ENCODE measurements at places on chromosomes 6 and 20.

DNA sequence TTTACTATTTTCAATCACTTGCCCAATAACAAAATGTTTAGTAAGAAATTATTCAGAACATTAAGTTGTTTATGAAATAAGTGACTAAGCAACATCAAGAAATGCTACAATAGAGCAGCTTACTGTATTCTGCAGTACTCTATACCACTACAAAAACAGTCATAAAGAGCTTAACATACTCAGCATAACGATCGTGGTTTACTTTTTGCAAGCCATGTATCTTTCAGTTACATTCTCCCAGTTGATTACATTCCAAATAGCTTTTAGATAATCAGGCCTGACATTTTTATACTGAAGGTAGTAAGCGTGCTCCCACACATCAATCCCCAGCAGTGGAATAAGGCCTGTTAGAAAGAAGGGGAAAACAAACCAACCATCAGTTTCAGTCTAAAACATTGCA, 10.7 kb downstream of the SOD2 start:
- no peak for DNase-seq

DNA sequence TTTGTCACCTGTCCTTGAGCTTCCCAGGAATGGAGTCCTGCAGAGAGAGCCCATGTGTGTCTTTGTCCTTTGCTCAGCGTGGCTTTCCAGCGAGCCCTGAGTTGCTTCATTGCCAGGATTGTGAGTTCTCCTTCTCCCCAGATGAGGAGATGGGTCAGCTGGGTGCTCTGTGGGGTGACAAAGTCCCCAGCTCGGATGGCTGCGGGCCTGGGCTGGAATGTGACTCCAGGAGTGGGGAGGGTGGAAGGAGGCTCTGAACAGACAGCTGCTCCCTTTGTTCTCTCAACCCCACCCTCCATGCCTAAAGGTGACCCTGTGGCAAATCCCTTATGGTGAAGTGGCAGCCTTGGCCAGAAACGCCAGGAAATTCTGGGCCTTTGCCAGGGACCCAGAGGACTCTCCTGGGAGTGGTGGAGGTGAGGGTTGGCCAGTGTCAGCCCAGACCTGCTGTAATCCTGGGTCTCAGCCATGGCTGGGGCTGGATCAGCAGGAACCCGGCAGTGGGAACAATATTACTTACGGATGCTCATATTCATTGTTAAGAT, 44.4 kb upstream of the CST5 start:
- no peak for DNase-seq

DNA sequence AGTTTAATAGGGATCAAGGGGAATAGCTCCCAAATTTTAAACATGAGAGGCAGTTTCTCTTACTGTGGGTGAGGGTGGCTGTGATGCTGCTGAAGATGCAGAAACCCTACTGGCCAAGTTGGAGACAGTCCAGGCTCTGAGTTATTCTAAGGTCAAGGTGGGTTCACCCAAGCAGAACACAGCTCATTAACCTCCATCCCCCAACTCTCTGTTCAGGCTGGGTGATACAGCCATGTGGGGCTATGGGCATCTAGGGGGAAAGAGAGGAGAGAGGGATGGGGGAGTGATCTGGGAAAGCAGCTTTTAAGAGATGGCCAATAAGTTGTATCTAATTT, 18.9 kb upstream of the TRAM2 start:
- no peak for DNase-seq

DNA sequence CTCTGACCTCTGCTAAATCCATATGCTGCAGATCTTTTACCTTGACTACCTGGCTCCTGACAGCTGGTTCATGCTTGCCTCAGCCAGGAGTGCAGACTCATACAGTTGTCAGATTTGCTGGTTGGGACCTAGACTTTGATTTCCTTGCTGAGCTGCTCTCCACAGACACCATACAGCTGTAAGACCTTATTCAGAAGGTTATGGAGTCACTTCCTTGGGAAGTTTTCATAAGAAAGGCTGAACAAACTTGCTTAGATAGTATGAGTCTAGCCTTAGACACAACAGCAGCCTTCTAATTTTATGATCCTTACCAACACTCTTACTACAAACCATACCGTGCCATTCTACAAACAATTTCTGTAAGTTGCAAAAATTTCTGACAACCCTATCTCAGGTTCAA, 102.9 kb downstream of the EDN1 start:
- no peak for DNase-seq

DNA sequence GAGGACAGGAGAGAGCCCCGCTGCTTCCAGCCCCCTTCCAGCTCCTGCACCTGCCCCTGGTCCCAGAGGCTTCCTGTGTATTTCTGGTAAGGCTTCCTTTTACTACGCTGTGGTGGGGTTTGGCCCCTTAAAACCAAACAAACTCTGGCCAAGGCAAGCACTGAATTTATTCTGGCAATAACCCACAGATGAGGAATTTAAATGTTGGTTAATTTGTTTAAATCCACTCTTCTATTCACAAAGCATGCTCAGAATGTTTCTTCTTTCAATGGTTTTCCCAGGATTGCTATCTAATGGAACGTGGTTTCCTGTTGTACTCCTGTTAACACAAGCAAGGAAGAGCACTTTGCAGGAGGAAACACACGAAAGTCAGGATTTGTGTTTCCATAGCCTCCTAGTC, 236.5 kb upstream of the FOXQ1 start:
- DNase-seq: no peak

- no peak for DNase-seq
These were observed 64.2 kb upstream of the FAM184A start for GRCh38 chr6:119142637-119143036.

GRCh38 chr6:106870824-106871717, 103.5 kb downstream of the CD24 start:
- DNase-seq: no peak

- DNase-seq: peak; percentile 26
These were observed 555.9 kb downstream of the C6orf118 start for GRCh38 chr6:164753517-164753916.

Measured in kidney capillary endothelial cell (primary cell).